SHP77 treated with DMSO at 0.1 percent for 48 hours (cell line): ENCODE measurements at places on chromosomes 4 and X.

DNA sequence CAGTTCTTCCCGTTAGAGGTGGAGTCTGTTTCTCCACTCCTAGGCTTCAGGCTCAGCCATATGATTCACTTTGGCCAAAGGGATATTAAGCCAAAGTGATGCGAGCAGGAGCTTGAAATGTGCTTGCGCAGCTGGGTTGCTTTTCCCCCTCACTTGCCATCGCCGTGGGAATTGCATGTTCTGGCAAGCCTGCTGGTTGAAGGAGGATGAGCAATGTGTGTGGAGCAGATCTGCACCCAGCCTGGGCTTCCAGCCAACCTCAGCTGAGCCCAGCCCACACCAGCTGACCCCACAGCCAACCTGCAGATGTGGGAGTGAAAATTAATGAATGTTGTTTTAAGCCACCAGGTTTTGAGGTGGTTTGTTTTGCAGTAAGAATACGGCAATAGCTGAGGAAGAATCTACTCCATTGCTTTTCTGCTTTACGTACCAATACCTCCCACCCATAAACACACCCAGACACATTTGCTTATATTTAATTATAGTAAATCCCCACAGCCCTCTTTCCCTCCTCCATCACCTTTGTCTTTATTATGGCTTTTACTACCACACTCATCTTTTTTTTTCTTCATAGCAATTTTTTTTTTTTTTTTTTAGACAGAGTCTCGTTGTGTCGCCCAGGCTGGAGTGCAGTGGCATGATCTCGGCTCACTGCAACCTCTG lies 132.8 kb upstream of the FUNDC1 start:
- peak; percentile 76 for DNase-seq

DNA sequence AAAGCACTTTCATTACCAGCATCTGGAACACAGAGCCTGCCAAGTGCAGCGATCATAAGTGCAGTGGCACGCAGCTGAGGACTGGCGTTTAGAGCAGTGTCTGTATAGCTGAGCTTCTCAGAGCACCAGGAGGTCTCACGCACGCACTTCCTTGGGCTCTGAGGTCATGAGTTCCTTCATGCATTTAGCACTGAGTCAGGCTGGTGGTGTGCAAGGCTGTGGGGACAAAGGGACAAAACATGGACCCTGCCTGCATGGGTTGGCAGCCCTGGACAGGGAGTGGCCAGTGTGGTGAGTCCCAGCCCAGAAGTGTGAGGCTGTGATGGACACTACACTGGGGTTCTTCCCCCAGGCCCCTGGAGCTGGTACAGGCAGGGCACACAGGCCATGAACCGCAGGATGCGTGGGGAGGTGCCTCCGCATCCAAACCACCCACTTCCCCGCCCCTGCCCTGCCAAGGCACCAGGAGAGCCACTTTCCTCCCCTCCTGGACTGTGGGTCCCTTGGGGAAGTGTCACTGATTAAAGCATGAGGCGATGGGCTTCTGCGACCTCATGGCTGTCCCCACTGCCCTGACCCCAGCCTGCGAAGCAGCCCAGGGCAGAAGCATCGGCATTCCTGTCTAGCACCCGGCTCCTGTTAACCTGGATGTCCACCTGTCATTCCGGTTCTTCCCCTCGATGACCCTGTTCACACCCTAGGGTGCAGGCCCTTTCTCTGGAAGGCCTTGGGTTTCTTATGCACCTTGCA lies 37.2 kb upstream of the GPR78 start:
- DNase-seq, result no peak

GRCh38 chrX:119745283-119745848 lies 13.0 kb upstream of the SOWAHD start:
- DNase-seq, result no peak

GRCh38 chr4:476501-476900 lies 22.5 kb downstream of the ZNF721 start:
- DNase-seq, result no peak

DNA sequence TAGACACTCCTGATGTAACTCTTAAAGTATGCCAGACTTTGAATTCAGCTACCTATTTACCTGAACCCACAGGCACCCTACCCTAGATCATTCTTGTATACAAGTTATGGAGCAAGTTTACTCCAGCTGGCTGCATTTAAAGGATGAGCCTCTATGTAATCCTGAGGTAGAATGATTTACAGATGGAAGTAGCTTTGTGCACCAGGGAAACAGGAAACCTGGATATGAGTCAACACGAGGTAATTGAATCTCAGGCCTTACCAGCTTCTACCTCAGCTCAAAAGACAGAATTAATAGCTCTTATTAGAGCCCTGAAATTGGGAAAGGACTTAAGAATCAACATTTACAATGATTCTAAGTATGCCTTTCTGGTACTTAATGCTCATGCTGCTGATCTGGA lies 119.8 kb downstream of the AGTR2 start:
- no peak for DNase-seq
